ENCODE measurements at places on chromosomes 12 and 14.

- DNase-seq, result no peak
Observed at GRCh38 chr12:80212938-80213645, 113.8 kb downstream of the OTOGL start.

GRCh38 chr12:77153706-77154105, 88.3 kb upstream of the E2F7 start:
- no peak for DNase-seq

DNA sequence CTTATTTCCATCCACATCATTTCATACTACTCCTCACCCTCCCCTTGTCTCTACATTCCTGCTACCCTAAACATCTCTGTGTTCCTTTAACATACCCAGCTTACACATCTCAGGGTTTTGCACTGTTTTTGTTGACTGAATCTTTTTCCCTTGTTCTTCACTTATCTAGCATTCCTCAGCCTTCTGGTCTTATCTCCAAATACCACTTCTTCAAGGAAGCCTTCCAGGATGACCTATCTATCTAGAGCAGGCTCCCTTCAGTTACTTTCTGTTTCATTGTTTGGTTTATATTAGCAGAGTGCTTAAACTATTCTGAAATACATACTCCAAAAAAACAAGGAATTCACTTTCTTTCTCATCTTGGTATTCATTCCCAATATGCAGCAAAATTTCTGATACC, 353.1 kb downstream of the NAV3 start:
- DNase-seq, result no peak

GRCh38 chr12:120734210-120734609, 8.6 kb downstream of the ACADS start:
- no peak for DNase-seq

GRCh38 chr12:114447274-114447716, 41.4 kb upstream of the TBX5 start:
- DNase-seq, result no peak

- no peak for DNase-seq
Observed at GRCh38 chr12:29054858-29055663, 94.0 kb upstream of the FAR2 start.

DNA sequence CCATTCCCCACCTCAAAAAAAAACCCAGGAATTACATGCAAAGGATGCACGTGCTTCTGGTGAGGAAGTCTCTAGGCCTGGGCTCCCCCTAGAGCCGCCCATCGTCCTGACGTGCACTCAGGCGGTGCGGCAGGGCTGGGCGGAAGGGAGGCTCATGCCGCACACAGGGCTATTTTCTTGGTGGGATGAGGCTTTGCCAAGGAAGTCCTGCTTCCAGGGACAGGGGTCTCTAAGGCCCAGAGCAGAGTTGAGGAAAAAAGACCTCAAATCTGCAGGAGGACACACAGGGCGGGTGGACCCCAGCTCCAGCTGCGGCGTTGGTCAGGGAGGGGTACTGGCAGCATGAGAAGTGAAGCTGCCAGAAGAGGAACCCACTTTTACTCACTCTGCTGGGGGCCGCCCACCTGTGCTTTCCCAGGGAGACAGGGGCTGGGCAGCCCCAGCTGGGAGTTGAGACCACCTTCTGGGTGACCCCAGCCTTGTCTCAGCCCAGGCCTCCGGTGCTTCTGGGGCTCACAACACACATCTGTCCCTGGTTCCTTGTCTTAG, 4.2 kb downstream of the RHOF start:
- DNase-seq, result no peak

DNA sequence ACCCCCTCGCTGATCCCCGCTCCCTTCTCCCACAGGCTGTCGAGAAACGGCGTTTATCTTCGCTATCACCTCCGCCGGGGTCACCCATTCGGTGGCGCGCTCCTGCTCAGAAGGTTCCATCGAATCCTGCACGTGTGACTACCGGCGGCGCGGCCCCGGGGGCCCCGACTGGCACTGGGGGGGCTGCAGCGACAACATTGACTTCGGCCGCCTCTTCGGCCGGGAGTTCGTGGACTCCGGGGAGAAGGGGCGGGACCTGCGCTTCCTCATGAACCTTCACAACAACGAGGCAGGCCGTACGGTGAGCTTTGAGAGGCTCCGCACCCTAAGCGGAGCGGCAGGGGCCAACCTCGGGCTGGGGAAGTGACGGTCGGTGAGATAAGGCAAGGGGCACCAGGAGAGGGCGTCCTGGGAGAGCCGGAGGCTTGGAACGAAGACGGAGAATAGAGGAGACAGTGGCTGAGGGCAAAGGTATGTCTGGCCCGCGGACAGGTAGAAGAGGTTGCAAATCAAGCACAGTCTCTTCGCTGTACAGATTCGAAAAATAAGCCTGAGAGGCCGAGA, 2.3 kb downstream of the WNT1 start:
- no peak for DNase-seq

- DNase-seq, result no peak
Observed at GRCh38 chr12:108320507-108321293, 18.4 kb downstream of the CMKLR1 start.

DNA sequence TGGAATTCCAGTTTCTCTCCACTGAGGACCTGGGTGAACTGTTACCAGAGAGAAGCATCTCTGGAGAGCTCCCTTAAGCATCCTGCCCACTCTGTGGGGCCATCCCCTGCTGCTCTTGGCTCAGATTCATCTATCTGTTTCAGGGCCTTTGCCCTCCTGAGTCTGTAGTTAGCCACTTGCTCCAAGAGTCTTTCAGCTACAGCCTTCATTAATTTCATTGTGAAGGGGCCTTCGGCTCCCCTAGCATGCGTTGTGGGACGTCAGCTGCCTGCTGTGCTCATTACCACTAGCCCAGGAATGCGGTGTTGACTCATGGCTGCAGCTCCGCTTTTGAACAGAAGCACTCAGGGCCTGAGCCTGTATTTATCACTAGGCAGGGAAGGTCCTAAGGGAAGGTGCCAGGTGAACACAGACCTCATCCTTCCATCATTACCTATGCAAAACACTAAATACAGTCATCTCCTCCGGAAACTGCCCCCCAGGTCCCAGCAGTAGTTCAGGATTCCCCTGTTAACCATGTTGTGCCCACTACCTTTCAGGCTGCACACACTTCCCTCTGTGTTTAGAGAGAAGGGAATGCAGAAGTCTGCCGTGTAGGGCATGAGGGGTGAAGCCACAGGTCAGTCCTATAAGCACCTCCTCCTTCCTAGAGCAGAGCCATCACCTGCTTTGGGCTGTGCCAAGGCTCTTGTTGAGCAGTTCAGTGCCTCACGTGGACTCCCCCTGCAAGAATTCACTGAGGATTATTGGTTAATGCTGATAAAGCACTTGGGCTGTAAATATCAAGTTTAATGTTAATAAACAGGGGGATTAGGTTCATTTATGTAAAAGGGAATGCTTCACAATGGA, 191.4 kb downstream of the CACNA1C start:
- no peak for DNase-seq

DNA sequence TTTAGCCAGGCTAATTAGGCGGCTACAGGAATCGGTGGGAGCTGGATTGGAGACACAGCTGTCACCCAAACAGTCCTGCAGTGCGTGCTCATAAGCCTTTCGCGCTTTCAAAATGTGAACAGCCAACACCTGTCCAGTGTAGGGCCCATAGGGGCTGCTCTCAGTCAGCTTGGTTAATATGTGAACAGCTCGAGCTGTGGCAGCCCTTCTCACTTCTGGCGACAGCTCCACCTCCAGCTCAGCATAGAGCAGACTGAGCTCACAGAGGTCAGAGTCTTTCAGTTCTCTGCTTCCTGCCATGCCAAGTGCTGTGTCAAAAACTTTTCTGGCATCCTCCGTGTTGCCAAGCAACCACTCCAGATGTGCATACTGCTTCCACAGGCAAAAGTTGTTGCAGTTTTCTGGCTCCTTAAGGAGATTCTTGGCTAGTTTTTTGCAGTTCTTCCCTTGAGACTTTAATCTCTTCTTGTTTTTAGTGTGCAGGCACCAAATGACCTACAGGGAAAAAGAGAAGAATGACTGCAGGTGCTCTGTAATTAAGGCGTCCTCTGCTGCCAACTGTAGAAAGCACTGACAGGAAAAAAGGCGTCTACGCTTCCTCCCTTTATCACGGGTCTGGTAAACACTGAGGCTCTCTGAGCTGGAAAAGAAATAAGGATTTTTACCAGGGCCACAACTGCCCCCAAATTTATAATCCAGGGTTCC, 32.5 kb downstream of the PSMC1 start:
- peak; percentile 50 for DNase-seq

- DNase-seq, result no peak
Observed at GRCh38 chr12:100986595-100987547, 192.3 kb downstream of the ANO4 start.

DNA sequence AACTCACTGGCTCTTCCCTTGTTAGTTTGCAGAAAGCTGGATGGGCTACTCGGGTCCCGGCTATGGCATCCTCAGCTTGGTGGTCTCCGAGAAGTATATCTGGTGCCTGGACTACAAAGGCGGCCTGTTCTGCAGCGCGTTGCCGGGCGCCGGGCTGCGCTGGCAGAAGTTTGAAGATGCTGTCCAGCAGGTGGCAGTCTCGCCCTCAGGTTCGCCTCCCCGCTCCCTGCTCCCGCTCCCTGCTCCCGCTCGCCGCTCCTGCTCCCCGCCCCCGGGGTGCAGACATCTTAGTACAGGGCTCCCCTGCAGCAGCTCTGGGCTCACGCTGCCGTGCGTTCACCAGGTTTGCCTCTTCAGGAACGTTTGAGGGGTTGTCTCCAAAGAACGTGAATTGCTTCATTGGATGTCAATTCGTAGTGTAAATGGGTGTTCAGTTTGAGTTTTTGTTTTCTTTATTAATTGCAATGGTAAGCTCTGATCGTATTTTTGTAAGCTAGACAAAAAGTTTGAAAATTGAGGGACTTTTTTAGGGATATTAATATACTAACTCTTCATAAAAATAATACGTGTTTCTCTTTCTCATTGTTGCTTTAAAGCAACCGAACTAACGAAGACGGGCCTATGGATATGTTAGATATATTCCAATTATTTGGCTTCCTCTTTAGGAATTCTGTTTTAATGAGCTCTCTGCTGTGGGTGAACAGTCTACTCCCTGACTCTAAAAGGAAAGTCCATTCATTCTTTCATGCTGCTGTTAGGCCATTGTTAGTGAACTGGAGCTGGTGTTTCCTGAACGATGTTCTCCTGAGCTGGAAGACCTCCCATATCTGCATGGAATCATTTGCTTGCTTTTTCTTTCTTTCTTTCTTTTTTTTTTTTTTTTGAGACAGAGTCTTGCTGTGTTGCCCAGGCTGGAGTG, 71.3 kb downstream of the ANKRD9 start:
- peak; percentile 81 for DNase-seq

- no peak for DNase-seq
Observed at GRCh38 chr12:3837049-3837448, 36.1 kb downstream of the PARP11 start.
